ENCODE measurements at places on chromosomes 6 and 20.

GRCh38 chr20:18729231-18729825 is 84.3 kb upstream of the SCP2D1 start:
- DNase-seq, result no peak

DNA sequence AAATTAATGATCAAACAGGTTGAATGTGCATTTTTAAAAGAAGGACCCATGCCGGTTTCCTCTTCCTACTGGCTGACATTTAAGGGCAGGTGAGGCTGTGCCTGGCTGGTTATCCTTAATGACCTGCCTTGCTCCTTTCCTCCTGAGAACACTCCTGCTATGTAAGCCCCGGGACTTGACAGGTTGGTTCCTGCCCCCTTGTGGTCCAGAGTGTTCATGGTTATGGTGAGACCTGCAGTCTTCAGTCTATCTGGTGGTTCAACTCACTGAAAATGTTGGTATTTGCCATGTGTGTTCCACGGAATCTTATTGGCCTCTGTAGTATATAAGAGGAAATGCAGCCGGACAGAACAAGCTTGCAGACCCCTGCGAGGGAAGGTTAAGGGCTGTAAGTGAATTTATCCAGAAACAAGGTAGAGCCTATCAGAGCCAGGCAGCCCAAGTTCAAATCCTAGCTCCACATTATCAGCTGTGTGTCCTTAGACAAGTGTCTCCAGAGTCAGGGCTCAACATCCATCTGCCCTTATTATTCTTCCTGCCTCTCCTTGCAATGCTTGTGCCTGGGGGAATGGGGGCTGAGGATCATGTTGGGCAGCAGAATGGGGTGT is 5.2 kb upstream of the BPIFA3 start:
- peak; percentile 44 for DNase-seq

GRCh38 chr20:34703424-34704176 is 544 bp upstream of the TP53INP2 start:
- DNase-seq, result peak; percentile 19

DNA sequence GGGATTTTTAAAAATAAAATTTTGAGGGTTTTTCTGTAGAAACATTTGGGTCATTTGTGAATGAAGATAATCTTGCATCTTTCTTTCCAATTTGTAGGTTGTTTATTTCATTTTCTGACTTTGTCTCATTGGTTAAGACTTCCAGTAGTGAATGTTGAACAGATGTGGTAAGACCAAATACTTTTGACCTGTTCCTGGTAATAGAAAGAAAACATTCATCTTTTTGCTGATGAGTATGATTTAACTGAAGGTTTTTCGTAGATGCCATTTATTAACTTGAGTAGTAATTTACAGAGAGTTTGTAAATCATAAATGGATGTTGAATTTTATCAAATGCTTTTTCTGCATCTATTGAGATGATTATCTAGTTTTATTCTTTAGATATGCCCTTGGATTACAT is 416.1 kb upstream of the CITED2 start:
- no peak for DNase-seq

- no peak for DNase-seq
Measured at GRCh38 chr20:29306390-29307072, 1950.9 kb upstream of the DEFB115 start.

DNA sequence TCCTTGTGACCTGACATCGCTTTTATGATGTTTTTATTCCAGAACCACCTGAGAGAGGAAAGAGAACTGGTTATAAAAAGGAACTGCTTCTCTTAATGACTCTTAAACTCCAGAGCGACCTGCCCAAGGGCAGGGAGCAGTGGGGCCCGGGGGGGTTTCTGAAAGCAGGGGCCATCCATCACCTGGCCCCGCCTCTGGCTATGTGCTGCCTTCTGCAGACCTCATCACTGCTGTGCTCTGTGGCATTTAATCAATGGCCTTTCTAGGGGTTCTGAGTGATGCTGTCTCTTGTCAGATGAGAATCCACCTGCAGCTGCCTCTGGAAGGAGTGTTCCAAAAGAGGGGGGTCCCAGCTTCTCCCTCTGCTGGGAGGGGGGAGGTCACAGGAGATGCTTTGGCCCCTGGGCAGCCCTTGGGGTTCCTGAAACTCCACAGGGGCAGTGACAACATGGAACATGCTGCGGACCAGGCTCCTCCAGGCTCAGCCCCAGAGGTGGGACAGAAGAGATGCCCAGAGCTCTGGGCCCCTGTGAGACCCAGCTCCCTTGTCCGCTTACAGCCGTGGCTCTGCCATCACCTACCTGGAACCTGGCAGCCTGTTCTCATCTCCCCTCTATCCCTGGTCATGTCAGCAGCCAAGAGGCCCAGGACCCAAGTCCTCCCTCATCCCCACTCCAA is 177.1 kb upstream of the SULF2 start:
- DNase-seq, result no peak

DNA sequence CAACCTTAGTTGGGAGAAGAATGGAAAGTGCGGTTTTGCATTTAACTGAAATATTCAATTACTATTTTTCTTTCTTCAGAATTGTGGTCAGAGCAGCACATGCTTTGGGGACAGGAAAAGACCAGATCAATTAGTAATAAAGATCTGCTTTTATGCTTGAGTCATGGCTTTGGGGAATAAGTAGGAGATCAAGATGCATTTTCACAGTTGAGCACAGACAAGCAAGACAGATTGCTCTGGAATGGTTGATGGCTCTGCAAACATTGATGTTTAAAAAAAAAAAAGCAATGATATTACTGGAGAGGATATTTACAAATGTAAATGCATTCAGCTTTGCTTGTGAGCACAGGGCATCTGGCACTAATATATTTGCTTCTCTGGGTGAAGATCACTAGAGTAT is 224.4 kb upstream of the SASH1 start:
- no peak for DNase-seq

DNA sequence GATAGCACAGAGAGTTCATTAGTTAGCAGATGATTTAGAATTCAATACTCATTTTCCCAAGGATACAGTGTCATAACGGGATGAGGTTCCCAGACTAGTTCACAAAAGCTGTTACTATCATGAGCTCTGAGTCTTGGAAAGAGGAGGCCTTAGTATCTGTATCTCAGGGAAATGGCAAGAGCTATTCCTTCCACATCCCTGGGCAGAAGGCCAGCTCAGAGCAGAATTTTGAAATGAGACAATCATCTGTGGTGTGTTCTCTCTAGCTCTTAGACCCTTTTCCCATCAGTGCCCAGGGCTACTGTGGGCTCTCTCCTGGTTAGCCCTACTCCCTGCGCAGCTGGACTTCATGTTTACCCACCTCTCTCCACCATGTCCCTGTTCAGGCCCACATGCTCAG is 64.5 kb downstream of the JAG1 start:
- peak; percentile 87 for DNase-seq

All from fibroblast of mammary gland (primary cell).